ENCODE measurements at places on chromosomes 1 and 21.

DNA sequence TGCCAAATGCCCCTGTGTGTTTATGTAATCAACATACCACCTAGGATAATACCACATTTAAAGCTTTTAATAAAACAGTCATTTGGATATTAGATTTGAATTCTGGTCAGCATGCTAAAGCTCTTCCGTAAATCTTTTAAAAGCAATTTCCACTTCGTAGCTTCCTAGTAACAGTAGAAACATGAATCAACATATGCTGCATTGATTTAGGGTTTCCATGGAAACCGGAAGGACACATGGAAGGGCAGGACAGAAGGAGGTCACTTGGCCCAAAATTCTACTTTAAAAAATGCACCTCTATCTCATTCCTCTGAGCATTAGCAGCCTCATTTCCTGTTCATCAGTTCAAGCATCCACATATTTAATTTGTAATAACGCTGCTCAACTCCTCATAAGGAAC is 8.1 kb downstream of the RGS8 start:
- DNase-seq: no peak

GRCh38 chr1:22342734-22343191 is 108.9 kb upstream of the ZBTB40 start:
- DNase-seq: no peak

- DNase-seq: no peak
Observed at GRCh38 chr1:158799689-158800088, 18.7 kb upstream of the OR6N2 start.

- peak; percentile 22 for DNase-seq
Observed at GRCh38 chr1:58922302-58923089, 138.6 kb upstream of the JUN start.

GRCh38 chr1:147721716-147722115 is 38.7 kb downstream of the GJA5 start:
- no peak for DNase-seq

DNA sequence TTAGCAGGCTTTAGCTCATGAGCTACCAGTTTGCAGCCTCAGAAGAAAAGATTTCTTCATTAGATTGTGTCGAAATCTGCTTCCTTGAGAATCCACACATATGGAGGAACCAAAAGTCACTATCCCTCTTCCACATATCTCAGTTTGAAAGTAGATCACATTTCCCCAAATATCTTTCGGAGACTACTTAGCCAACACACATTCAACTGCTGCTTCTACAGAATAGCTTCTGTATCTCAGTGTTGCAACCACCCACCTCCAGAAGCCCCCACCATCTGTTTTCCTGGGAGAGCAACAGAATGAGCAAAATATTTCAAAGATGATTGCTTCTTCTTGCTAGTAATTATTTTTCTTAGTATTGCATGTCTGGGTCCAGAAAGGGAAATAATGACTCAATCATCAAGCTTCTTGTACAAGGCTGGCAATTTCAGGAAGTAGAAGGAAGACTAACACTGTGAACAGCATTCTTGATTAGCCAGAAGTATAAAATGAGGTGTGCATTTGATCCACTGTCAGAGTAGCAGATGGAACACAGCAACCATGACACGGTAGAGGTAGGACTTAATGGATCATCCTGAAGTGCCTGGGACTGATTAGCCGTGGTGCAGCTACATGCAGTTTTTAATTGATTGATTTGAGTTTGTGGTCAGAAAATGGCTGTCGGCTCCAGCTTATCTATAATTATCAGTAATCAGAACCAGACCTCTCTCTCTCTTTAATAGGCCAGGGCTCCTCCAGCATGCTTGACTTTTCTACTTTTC is 24.9 kb downstream of the ZC3H11B start:
- DNase-seq: peak; percentile 5

GRCh38 chr1:212606395-212607205 is 2.0 kb upstream of the ATF3 start:
- DNase-seq: peak; percentile 30

DNA sequence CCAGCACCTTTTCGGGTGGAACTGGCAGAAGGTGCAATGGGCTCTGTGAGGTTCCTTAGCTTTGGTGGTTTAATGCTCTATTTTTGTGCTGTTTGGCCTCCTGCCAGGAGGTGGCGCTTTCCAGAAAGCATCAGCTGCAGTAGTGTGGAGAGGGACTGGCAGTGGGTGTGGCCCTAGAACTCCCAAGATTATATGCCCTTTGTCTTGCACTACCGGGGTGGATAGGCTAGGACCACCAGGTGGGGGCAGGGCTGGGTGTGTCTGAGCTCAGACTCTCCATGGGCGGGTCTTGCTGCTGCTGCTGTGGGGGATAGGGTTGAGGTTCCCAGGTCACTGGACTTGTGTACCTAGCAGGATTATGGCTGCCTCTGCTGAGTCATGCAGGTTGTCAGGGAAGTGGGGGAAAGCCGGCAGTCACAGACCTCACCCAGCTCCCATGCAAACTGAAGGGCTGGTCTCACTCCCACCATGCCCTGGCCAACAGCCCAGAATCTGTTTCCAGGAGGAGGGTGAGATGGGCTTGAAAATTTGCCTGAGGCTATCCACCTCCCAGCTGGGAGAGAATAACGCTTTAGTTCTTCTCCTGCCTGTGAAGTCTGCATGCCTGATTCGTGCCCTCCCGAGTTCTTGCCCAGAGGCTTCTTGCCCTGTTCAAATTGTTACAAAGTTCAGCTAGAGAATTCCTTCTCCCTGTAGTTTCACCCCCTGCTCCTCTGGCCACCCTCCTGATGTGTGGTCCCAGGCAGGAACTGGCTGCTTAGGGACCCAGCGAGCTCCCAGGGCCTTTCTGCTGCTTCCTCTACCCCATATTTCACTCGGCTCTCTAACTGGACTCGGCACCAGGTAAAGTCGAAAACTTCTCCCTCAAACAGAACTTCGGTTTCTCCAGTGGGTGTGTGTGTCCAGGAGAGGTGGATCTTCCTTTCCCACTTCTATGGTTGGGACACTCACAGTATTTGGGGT is 76.5 kb upstream of the BTG3 start:
- DNase-seq: peak; percentile 42

GRCh38 chr1:194014014-194014413 is 827.6 kb upstream of the B3GALT2 start:
- no peak for DNase-seq

DNA sequence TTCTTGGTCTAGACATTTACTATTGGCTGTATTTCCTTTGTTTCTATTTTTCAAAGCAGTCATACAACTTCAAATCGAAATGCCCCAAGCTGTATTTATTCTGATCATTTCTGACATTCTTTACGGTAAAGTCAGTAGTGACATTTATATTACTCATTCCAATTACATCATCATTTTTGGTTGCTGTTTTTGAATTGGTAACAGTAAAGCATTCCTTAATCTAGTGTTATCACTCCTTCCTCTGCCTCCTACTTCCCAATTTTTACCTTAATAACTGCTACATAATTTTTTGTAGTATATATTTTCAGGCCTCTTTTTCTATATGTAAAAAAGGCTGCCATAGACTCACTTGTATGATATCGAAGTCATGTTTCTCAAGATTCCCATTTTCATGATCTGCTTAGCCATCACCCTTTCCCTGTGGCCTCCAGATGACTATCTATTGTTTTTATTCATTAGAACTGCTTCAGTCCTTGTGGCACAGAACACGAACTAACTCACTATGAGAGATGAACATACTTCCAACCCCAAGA is 167.2 kb downstream of the RUNX1 start:
- DNase-seq: no peak

- peak; percentile 65 for DNase-seq
Observed at GRCh38 chr1:231040019-231040799, at the start of gene FAM89A. FAM89A (minus strand) TSS chr1:231040254; CDS start chr1:231040211, 43 bp downstream.

DNA sequence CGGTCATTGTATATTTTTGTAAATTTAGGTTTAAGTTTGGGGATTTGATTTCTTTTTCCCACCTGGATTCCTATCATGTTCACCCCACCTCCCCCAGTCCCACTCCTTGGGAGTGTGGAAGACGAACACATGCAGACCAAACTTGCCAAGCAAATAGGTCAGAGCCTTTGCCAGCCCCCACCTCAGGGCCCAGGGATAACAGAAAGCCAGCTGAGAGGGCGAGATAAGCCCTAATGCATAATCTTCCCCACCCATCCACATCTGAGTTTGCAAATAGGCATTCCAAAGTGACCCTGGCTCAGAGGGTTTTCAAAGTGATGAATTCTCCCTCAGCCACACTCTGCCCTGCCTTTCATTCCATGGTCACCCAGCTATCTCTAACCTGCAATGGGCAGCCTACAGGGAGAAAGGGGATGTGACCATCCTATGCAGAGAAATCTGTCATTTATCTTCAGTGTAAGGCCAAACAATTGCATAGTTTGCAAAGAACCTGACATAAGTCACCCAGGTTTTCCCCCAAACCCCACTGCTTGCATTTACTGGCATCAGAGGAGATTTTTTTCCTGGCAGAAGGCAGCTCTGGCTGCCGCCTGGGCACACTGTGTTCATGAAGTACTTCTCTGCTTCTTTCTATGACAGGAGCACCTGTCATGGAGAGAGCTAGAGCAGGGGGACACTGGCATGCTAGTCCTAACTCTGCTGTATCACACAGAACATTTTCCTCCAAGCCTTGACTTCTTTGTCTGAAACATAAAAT is 69.0 kb upstream of the NFIA start:
- DNase-seq: no peak

DNA sequence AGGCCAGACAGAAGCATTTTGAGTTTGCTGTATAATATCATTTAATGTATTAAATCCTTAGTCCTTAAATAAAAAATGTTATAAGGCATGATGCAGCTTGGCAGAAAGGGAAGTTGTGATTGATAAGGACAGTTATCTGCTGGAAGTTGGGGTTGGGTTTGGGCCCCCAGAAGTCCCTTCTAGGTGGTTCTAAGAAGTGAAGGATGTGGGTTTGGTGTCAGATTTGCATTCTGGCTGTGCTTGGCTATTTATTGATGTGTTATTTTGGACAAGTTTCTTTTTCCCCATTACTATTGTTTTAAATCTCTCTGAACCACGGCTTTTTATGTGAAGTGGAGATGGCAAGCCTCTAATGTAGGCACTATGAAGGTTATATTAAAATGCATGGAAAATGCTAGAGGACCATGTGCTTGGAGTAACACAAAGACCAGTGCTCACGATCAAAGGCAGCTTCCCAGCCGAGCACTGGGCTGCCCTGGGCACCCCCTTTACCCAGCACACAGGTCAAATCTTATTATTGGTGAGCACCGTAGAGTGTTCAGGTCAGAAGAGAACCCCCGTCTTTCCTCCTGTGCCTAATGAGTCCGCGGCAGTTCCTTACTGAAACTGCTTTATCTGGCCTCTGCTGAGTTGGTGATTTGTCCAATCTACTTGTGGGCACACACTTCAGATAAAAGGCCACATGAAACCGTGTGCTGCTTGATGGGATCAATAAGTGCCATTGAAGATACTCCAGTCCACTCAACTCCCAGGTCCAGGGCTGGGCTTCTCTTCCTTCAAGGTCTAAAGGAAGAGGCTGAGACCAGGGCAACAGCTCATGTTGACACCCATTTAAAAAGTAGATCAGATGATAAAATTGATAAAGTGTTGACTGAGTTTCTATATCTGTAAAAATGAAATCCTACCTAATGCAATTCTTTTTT is 212.0 kb downstream of the PRDM2 start:
- DNase-seq: no peak

DNA sequence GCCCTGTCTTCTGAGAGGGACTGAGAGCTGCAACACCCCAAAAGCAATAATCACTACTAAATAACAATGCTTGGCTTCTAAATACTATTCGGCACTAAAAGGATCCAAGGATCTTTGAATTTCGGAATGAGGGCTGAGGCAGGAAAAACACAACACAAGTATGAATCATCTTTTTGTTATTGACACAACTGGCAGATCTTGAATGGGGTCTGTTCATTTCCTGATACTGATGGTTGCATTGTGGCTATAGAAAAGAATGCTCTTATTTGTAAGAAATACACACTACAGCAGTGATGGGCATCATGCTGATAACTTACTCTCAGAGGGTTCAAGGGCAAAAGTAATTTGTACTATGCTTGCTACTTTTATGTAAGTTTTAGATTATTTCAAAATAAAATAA is 149.2 kb upstream of the PLD5 start:
- DNase-seq: no peak

- no peak for DNase-seq
Observed at GRCh38 chr1:28176492-28177470, at the start of gene PTAFR. PTAFR (minus strand) TSS chr1:28176690; CDS start chr1:28151021, 25,669 bp downstream.

DNA sequence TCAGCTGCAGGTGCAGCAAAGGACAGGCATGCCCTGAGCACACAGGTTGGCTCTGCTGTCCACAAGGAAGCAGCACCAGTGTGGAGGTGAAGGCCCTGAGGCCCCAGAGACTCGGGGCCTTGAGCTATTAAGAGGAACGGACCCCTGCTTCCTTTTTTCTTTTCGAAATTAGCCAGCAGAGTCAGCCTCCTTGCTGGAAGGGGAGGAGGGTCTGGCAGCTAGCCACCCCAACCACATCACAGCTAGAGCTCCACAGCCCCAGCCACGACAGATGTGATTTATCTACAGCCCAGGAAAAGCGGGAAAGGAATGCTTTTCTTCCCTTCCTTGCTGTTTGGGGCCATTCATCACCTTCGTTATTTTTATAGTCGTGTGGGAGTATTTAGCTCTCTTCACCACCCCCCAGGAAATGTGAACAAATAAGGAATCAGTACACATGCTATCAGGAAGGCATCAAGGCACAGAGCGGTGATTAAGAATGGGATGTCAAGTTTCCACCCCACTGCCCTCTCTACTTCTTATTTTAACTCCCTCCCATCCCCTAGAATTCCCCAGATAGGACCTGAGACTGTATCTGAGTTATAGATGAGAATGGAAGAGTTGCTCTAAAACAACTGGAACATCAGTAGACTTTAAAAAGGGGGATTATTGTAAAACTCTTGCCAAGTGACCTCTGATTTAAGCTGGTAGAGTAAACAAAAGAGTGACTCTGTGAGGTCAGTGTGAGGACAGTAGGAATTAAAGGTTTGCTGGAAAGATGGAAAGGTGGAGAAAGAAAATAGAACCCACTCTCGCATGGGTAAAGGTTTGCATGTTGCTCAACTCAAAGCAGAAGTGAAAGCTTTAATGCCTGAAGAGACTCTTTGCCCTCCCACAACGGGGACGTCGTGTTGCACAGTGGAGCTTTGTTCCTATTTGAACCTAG is 224.7 kb upstream of the GJB5 start:
- DNase-seq: no peak

GRCh38 chr1:184311580-184311979 is 75.2 kb upstream of the C1orf21 start:
- no peak for DNase-seq

GRCh38 chr1:10299151-10299550 is 88.8 kb downstream of the KIF1B start:
- DNase-seq: no peak

GRCh38 chr1:205360891-205361290 is 4.2 kb upstream of the KLHDC8A start:
- no peak for DNase-seq

DNA sequence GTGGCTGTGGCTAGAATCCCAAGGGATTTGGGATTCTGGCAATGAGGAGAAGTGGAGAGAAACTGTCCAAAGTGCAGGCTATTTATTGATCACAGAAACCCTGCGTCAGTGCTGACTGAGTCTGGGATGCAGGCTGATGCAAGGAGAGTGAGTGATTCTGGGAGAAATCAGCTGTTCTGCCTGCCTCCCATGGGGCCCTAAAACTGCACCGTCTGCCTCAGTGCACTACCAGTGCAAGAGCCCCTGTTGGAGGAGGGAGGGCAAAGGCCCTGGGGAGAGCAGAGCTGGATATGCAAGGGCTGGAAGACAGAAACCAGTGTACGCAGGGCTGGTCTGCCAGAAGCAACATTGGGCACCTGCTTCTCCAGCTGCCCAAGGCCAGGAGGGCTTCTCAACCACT is 42.6 kb downstream of the C1orf198 start:
- no peak for DNase-seq

- DNase-seq: no peak
Observed at GRCh38 chr1:112461200-112461871, 47.4 kb upstream of the WNT2B start.
